ENCODE measurements at places on chromosomes 3 and 15.

DNA sequence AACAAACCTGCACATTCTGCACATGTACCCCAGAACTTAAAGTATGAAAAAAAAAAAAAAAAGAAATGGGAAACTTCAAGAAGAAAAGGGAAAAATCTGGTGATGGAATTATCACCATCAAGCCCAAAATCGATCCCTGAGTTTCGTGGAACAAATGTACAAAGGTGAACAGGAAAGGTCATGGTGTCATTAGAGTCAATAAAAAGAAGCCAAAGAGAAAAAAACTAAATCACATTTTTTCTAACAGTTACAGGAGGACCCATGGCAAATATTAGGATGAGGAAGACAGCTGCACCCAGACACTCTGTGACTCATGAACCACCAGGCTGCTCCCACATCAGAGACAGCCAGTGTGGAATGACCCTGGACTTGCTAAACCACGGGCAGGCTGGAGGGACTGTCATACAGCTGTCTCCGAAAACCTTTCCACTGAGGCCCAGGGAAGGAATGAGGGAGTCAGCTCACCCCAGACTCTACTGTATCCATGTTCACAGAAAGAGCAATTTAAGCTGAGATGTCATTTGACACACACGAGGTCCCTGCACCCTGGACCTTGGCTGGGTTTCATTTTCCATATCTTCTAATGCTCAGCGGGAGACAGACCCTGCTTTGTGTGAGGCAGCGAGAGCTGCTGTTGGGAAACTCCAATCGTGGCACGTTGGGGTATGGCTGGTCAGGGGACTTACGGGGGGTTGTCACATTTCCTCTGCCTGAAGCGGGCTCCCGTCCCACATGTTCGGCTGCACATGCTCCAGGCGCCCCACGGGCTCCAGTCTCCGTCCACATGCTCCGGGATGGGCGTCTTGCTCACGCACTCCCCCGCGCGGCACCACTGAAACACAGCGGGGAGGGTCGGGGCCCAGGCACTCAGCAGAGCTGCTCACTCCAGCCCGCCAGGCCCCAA, 210.2 kb downstream of the ADAMTS17 start:
- H3K4me3 ChIP-seq, result peak overlapping the region; percentile 38
- H3K27me3 ChIP-seq, result no peaks in the 10 kb centered on the region
- no peak for DNase-seq
- no peaks in the 10 kb centered on the region for H3K4me1 ChIP-seq
- no peak overlapping the region for H3K27ac ChIP-seq

DNA sequence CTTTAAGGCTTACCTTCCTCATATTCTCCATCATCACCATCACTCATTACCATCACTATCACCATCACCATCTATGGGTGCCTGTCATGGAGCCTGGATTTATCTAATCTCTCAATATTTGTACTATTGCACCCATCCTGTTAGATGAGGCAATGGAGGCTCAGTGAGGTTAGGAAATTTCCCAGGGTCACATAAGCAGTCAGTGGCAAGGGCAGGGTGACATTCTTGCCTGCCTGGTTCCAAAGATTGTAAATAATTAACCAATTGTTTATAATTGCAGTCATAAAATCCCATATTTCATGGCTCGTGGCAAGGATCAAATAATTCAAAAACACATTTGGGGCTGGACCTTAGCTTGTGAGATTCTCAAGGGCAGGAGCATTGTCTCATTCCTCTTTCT, 55.2 kb downstream of the MGLL start:
- peaks cover 45% of the 10 kb centered on the region for H3K4me1 ChIP-seq
- H3K36me3 ChIP-seq, result no peaks in the 10 kb centered on the region
- no peaks in the 10 kb centered on the region for H3K27me3 ChIP-seq
- DNase-seq, result no peak
- no peak overlapping the region for H3K27ac ChIP-seq

DNA sequence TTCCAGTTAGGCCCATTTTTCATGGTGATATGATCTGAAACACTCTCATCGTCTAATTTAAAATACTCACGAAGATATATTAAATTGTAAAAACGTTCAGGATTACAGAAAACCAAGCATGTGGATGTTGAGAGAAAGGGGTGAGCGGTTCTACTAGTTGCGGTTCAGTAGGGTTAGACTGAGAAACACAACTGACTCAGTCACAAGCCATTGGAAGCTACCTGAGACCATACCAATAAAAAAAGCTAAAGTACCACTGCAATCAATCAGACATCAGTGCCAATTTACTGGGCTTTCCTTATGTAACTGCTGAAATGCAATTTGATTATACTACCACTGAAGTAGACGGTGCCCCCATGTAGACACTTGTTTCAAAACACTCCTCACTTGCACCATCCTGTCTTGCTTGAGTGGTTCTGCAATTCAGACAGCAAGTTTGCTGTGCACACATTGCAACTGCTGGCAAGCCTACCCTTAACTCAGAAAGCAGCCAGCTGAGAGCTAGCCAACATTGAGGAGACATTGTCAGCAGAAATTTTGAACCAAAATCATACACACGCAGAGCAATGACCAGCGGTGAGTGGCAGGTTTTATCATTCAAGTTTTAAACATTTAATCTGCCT, 368.7 kb upstream of the ARHGEF26 start:
- no peak overlapping the region for H3K27ac ChIP-seq
- no peak overlapping the region for H3K4me3 ChIP-seq
- no peaks in the 10 kb centered on the region for H3K4me1 ChIP-seq
- no peak for DNase-seq
- H3K36me3 ChIP-seq, result no peaks in the 10 kb centered on the region

DNA sequence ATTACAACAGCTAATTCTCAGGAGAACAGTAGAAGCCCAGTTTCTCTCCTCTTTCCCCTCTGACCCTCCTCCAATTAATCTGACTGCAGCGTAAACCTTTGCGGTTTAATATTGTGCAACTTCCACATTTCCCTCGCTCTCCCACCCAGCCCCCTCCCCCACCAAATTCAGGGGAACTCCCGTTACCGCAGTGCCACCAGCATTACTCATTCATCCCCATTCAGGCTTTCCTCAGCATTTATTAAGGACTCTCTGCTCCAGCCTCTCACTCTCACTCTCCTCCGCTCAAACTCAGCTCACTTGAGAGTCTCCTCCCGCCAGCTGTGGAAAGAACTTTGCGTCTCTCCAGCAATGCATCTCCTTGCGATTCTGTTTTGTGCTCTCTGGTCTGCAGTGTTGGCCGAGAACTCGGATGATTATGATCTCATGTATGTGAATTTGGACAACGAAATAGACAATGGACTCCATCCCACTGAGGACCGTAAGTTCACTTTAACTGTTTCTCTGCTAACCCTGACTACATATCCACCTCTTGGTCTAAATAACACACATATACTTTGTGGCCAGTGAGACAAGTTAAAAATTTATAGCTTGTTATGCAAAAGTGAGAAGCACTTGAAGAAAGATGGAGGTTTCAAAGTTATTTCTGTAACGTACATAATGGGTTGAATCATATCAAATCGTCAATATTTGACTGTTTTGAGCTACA, at the start of gene PTX3:
Gene PTX3, plus strand, starts transcription at position 268 of the 709 bp plus-strand sequence. Its CDS starts 84 bp downstream, at position 352.
- H3K27me3 ChIP-seq, result no peaks in the 10 kb centered on the region
- peaks cover 14% of the 10 kb centered on the region for H3K4me1 ChIP-seq
- peak; percentile 66 for DNase-seq
- peak within 1 kb of the TSS; percentile 58 for H3K4me3 ChIP-seq
- no peaks in the 10 kb centered on the region for H3K36me3 ChIP-seq
- H3K27ac ChIP-seq, result peak within 1 kb of the TSS; percentile 3

DNA sequence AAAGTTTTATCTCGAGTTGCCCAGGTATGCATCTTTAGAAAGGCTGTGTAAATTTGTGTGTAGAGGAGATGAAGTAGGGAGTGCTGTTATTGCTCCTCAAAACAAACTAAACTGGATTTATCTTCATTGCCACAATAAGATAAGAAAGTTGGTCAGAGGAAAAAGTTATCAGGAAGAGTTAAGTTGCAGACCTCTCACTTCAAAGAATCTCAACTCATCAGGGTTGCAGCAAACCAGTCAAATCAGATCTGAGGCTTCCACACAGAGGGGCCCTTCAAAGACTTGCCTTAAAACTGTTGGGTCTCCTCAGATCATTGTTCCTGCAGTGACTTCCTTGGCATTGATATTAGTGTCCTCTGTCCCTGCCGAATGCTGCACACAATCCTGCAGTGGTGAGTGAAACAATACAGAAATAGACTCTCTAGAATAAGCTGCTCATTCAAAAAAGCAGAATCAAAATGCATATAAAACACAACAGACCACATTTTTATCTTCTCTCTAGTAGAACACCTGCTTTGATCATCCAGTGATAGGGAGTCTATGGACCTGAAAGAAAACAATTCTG, 191.2 kb upstream of the CBLB start:
- no peak for DNase-seq
- no peaks in the 10 kb centered on the region for H3K4me1 ChIP-seq
- no peak overlapping the region for H3K4me3 ChIP-seq

DNA sequence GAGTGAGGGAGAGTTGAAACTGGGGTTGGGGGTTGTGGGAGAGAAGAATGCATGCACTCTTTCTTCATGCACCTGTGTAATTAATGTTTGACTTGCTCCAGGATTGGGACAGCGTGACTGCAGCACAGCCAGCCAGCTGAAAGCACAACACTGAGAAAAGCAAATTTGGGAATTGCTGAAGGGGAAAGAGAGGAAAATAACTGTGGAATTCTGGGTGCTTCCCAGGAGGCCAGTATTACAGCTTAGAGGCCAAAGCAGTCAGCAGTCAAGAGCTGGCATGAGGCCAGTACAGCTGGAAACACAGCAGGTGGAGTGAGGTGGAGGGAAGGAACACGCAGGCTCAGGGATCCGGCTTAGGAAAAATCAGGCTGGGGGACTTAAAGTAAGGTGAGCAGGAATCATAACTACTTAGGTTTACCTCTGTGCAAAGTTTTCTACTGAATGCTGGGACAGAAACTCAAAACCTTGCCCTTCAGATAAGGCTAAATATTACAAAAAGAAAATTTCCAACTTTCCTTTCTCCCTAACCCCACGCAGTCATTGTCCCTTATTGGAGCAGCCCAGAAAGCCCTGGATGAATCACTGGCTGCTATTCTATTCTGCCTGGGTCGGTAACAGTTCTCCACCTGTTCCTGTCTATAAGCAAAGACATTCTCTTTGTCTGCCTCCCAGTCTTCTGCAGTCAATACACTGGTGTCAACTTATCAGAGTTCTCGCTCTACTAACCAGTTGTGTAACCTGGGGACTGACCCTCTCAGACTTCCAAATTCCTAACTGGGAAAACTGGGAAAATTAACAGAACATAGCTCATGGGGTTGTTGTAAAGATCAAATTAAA, 167.2 kb downstream of the MAGI1 start:
- H3K36me3 ChIP-seq, result no peaks in the 10 kb centered on the region
- peaks cover 22% of the 10 kb centered on the region for H3K4me1 ChIP-seq
- DNase-seq, result no peak
- H3K4me3 ChIP-seq, result no peak overlapping the region
